Stimulated activated CD4-positive, alpha-beta T cell treated with anti-CD3 and anti-CD28 coated beads, Interleukin-12 subunit alpha, Interleukin-12 subunit beta, amount 100 ng/mL, for 4 hours (primary cell): ENCODE measurements at places on chromosomes 2 and 18.
A peak's percentile ranks its signal among the peaks of the same experiment; 100 is the strongest.

DNA sequence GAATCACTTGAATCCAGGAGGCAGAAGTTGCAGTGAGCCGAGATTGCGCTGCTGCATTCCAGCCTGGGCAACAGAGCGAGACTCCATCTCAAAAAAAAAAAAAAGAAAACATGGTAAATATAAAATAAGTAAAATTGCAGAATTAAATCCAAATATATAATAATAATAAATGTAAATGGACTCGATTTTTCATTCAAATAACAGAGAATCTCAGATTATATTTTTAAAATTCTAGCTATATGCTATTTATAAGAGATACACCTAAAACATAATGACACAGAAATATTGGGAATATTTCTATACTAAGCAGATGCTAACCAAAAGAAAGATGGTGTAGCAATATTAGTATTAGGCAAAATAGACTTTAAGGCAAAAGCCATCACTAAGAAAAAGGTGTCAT, 15.1 kb upstream of the NEURL3 start:
- no peak for DNase-seq

DNA sequence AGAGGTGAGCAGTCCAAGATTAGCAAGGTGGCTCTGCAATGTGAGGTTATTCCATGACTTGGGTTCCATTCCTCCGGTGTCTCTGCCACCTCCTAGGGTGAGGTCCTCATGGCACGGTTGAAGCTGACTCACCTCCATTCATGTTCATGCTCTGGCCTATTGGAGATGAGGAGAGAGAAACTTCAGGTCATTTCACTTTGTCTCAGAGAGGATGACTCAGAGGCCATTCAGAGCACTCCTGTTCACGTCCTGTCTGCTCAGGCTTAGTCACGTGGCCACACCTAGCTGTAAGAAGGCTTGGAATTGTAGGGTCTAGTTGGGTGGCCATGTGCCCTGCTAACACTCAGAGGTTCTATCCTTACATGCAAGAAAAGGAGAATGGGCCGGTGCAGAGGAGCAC, 67.5 kb upstream of the MBOAT2 start:
- no peak for DNase-seq

GRCh38 chr2:237927135-237927534, 39.7 kb upstream of the UBE2F start:
- no peak for DNase-seq

GRCh38 chr2:159073256-159073655, 104.8 kb downstream of the TANC1 start:
- no peak for DNase-seq

DNA sequence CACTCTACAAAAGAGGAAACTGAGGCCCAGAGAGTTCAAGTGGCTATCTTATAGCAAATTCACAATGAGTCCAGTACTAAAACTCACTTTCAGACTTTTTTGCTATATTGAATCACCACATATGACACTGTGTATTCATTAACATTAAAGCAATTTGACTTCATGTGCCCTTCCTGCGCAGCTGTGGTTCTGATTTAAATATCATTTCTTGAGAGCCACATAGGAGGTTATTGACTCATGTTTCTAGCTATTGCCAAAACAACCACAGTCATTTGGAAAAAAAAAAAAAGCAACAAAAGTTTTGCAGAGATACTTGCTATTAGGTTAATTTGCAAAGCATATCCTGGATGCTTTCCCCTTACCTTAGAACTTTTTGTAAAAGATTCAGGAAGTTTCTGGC, 341.2 kb downstream of the PIK3C3 start:
- no peak for DNase-seq

DNA sequence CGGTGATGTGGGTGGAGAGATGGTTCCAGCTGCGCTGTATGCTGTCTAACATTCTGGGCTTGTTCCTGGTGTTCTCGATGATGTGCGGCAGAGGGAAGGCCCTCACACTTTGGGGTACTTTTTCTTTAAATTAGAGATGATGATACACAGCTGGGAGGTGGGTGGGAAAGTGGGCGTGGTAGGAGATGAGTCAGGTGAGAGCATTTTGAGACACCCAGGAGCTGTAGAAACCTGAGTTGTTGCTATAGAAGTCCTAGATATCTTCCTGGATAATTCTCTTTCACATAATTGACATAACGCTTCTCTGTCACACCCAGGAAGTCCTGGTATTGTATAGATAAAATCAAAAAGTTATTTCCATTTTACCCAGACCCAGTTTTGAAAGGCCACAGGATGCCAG, 103.8 kb upstream of the ALKAL2 start:
- DNase-seq: peak; percentile 10
